ENCODE measurements at places on chromosomes 5 and 9.

GRCh38 chr9:13841746-13842462 lies 472.0 kb downstream of the NFIB start:
- DNase-seq: no peak

DNA sequence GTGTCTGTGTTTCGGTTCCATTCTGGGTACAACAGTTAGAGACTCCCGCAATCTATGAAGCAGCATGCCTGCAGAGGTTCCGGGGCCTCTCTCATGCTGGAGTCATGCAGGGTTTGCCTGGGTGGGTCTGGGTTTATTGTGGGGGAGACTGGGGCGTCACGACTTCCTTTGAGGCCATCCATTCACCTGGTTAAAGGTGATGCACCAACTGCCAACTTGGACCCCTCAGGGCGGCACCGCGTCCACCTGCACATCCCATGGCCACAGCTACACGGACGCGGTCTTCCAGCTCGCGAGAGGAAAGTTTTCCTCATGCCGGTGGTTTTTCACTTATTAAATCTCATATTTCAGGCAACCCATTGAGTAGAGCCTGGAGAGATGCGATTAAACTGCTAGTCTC lies 30.9 kb upstream of the IRX4 start:
- DNase-seq: no peak

DNA sequence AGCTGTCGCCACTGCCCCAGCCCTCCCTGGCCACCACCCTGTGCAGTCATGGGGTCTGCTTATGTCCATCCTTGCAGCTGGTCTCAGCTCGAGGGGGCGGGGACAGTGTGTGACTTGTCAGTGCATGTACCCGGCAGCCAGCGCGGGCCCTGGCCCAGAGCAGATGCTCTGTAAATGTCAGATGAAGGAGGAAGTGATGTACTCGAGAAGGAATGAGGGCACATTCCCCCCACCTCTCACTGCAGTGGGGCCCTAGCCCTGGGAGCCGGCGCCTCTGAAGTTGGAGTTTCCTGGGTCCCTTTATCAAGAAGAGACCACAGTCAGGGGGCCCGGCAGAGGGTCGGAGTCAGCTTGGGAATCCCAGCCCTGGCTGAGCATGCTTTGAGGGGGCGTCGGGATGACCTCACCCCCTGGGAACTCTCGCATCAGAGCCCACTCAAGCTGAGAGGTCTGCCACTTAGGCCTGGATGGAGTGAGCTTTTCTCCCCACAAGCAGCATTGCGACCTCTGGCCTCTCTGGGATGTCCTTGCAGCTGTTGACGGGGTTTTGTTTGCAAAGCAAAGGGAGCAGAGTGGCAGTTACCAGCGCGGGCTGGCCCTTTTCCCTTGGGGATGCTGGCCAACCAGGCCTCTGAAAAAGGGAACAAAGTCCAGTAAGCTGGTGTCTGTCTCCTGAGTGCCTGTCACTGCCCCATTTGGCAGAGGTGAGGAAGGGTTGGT lies 19.0 kb downstream of the NEURL1B start:
- DNase-seq: no peak

DNA sequence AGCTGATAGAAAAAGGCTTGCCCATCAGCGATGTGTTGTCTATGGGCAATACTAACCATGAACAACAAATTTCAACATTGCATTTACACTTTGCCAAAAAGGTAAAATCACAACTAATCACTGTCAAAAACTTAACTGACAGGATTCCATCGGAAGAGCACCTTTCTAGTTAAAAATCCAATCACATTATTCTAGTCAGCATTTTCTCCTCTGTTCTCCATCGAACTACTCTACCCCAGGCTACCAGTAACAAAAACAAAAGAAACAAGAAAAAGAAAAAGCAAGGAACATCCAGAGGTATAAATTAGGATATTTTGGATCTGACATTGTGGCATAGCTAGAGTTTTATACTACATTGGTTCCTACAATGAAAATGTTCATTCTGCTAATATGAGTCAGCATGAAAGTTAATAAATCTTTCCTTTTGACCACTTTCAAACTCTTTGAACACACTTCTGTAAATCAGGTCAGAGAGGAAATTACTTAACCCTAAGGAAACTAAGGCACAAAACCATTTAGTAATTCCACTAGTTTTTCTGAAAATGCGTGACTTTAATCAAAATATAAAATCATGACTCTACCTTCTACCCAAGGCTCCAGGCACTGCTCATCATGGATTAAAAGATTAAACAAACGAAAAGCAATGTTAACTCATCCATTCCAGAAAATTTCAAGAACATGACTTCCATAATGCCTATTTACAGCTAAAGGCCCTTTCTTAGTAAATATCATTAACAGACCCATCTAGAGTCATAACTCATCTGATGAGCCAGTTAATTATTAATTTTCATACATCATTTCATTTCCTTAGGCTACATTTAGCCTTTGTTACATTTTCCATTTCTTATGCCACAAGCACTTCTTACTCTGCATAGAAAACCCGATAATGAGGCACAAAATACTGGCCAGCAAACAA lies 10.2 kb downstream of the GLIS3 start:
- no peak for DNase-seq

DNA sequence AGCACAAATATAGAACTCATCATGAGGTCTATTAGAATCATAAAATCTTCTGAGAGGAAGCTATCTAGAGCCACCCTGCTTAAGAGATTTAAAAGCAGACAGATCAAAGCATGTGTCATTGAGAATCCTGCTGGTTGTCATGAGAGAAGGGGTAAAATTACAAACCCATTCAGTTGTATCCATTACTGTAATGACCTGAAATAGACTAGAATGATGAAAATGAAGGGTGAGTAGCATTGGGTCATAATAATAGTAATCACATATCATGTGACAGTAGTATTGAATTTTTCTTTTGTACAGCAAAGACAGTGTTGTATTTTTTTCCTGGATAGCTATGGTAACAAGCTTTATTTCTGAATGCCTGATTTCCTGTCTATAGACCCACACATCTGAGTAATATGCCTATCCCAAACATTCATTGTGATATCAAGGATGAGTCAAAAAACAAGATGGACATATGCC lies 149.0 kb downstream of the PDE4D start:
- no peak for DNase-seq
